LoVo (cell line): ENCODE measurements at places on chromosomes 11 and 22.

- DNase-seq = no peak
These were observed 454.7 kb downstream of the INSC start for GRCh38 chr11:15569305-15570025.

GRCh38 chr11:88651556-88651955 is 314.0 kb upstream of the CTSC start:
- no peak for DNase-seq

GRCh38 chr11:83046621-83047172 is 25.0 kb downstream of the RAB30 start:
- DNase-seq = no peak

DNA sequence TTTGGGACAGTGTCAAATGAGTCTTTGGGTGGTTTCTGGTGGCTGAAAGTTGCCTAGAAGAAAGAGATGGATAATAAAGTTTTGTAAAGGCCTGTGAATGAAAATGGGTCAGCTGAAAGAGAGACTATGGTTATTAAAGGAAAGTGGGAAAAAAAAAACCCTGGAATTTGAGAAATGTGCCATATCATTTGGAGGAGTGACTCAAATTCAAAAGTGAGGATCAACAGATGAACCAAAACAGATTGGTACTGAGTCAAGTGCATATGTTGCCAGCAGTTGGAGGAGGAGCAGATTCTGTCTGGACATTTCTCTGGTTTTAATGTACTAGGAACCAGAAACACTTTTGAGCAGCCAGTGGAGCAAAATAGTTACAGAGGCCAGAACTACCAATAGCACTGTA is 339.8 kb downstream of the KCNA4 start:
- DNase-seq = no peak

DNA sequence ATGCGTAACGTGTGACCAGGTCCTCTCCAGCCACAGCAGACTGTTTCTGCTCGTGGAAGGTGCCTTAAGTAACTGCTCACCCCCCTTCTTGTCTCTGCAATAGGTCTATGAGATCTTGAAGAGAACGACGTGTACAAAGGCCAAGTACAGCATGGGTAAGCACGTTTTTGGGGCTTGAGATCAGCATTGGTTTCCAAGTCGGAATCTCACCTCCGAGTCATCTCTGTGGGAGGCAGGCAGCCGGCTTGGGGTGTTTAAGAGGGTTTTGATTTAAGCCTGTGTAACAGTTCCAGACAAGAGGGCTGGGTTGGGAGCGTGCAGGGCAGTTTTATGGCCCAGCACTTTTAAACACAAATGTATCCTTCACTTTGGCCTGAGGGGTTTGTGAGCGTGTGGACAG is 30.1 kb downstream of the ANO1 start:
- DNase-seq = no peak

GRCh38 chr11:63042596-63042995 is 27.0 kb upstream of the SLC22A8 start:
- no peak for DNase-seq

- peak; percentile 48 for DNase-seq
These were observed 26.9 kb downstream of the POLR3H start for GRCh38 chr22:41517172-41518047.
